ENCODE measurements at places on chromosomes 7 and 10. TPM values are rescaled to one million over a fixed set of nuclear protein-coding genes. Genes with fewer than 3 reads are reported as not detected.

DNA sequence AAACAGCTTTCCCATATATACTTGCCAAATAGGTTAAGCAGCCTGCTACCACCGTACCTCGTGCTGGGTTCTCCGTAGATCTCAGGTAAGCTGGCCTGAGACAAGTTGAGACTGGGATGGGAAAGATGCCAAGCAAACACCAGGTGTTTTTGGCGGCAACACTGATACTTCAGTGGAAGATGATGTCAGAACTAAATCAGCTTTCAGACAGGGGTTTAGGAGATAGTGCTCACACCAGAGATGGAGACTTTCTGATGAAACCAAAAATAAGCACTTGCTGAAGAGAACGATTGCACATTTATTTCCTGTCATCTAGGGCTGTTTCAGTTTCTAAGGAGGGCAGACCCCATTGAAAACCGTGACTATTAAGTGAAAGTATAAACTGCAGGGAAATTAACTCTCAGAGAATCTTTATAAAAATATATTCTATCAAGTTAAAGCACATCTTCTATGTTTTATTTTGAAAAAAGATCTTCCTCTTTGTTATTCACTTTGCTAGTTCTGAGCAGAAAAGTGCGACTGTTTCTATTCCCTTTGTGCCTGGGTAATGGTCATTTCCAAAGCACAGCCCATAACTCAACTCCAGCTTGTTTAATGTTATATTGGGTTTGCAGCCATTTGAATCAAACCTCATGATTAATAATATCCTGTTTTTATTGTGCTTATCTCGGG is 149.9 kb downstream of the CPED1 start:
- H3K27ac ChIP-seq = no peak overlapping the region
- peaks cover 2% of the 10 kb centered on the region for H3K36me3 ChIP-seq

DNA sequence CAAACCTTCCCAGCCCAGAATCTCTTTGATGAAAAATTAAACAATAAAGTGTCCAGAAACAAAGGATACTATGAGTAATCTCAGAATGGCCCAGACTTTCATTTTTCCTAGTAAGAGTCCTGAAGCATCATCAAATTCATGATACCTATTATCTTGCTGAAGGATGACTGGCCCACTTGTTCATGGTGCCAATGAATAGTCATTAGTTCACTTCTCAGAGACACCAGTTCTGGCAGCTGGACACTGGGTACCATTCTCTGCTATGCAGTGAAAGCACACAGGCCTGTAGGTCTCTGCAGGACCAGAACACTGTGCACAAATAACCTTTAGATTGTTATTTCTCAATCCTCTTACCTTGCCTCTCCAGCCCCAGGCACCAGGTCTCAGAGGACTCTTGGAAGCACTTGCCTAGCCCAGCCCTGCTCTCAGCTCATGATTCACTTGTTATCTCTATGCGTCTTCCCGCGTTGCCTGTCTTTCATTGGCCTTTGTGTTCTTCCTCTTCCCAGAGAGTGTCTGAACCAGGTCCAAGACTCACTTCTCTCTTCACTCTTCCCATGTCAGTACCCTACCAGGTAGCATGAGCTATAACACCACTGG is 98.1 kb upstream of the AGBL3 start:
- no peaks in the 10 kb centered on the region for H3K27me3 ChIP-seq
- H3K27ac ChIP-seq = peak overlapping the region; percentile 86
- peaks cover 35% of the 10 kb centered on the region for H3K36me3 ChIP-seq
- H3K4me3 ChIP-seq = no peak overlapping the region

SEC24C gene
- 69.1 TPM for total RNA-seq

ATP5F1C gene
- 136 TPM for total RNA-seq

DNA sequence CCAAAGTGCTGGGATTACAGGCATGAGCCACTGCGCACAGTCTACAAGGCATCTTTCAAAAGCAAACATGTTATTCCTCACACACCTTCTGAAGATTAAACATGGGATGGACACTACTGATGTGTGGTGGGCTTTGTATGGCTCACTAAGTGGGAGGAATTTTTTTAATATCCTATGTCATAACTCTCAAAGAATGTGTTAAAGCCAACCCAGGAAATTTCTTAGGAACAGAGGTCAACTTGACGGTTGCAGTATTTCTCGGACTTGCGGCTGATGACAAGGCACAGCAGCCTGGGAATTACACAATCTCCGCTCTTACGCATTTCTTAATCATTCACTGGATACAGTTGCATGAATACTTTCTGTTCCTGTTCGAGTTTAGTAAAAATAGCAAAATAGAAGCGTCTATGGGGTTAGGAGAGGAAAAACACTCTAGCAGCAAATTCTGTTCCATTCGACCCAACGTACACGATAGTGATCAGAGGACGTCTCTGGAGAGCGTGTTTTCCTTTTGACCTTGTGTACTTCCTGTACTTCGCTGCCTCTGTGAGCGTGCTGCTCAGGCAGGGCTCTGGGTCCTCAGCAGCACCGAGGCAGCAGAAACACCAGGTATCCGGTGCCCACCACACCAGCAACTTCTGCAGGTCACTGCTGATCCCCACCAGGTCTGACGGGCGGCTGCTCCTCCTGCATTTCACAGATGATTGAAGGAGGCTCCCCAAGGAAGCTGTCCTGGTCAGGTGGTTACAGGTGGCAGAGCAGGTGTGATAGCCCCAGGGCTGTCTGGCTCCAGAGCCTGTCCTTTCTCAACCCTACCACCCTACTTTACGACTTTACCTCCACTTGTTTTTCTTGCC is 26.4 kb upstream of the SRGN start:
- peak overlapping the region; percentile 94 for H3K27ac ChIP-seq
- peak overlapping the region; percentile 71 for H3K4me3 ChIP-seq
- H3K36me3 ChIP-seq = no peaks in the 10 kb centered on the region
- H3K27me3 ChIP-seq = no peaks in the 10 kb centered on the region

NPC1L1 gene
- total RNA-seq = not detected

GRCh38 chr10:96271016-96271815 is at the start of gene BLNK:
Gene BLNK, minus strand, starts transcription at chr10:96271569. Its CDS starts 171 bp downstream, at chr10:96271398.
- peaks cover 21% of the 10 kb centered on the region for H3K27me3 ChIP-seq
- no peak within 1 kb of the TSS for H3K27ac ChIP-seq
- H3K4me1 ChIP-seq = peaks cover 4% of the 10 kb centered on the region
- H3K36me3 ChIP-seq = peaks cover 2% of the 10 kb centered on the region

DNA sequence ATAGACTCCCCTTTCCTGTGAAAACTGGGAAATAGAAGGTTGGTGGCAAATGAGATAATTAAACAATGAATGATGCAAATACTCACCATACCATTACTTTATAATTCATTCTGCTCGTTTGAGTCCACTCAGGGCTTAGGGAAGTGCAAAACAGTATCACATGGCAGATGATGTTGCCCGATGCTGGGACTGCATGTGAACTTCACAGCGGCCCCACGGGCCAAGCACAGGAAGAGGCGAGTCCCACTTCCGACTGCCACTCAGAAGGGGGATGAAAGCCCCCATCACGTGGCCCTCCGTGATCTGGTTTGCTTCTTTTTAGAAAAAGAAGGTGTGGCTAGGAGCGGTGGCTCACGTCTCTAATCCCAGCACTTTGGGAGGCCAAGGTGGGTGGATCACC is 71.5 kb downstream of the PRPF18 start:
- peaks cover 30% of the 10 kb centered on the region for H3K36me3 ChIP-seq
- no peak for DNase-seq
- H3K4me3 ChIP-seq = no peak overlapping the region
- peaks cover 12% of the 10 kb centered on the region for H3K4me1 ChIP-seq
- no peaks in the 10 kb centered on the region for H3K27me3 ChIP-seq

GPR158 gene
- total RNA-seq = 0.10 TPM

ODAD2 gene
- 1.1 TPM for total RNA-seq

TRIM50 gene
- total RNA-seq = not detected

DNA sequence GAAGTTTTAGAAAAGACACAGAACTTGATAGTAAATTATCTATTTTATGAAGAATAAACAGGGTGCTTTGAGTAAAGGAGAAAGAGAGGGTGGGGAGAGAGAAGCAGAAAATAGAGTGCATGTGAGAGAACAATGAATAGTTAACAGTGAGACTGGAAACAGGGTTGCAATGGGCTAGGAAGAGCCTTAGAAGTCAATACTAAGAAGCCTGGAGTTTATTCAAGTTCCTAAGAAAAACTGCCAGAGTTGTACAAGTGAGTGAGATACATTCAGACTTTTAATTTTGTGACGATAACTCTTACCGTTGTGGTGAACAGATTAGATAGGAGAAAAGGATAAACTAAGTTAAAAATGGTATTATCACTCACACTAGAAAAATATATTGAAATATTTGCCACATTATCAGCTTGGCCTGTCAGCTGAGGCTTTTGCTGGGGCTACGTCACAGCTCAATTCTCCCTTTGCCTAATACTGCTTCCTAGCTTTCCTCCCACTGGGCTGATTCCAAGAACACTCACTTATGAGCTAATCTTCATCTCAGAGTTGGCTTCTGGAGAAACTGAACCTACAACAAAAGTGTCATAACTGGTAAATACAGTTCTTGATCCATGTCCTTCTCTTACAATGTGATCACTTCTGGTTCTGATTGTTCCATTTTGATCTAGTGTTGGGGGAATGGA is 92.7 kb downstream of the SEMA3D start:
- no peak for DNase-seq
- peaks cover 8% of the 10 kb centered on the region for H3K4me1 ChIP-seq
- H3K4me3 ChIP-seq = no peak overlapping the region
- H3K27me3 ChIP-seq = no peaks in the 10 kb centered on the region
- peak overlapping the region; percentile 30 for H3K27ac ChIP-seq

DNA sequence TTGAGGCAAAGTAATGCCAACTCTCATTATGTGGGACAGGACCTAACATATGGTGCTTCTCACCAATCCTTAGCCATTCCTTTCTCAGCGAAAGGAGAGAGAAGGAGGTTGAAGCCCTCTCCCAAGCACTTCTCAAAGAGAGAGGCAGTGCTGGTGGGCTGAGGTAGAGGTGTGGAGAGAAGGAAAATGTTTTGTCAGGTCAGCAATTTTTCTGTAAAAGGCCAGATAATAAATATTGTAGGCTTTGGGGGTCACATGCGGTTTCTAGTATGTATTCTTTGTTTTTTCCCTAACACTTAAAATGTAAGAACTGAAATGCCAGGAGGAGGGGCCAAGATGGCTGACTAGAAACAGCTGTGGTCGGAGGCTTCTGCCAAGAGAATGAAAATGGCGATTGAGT is 225.0 kb upstream of the NPY start:
- H3K4me1 ChIP-seq = no peaks in the 10 kb centered on the region
- no peak overlapping the region for H3K4me3 ChIP-seq
- no peaks in the 10 kb centered on the region for H3K36me3 ChIP-seq
- peaks cover 10% of the 10 kb centered on the region for H3K27me3 ChIP-seq

MSRB2 gene
- total RNA-seq = 18.6 TPM

Data from chondrocyte (in vitro differentiated cells).